Stimulated activated effector memory CD8-positive, alpha-beta T cell treated with anti-CD3 and anti-CD28 coated beads, Interleukin-12 subunit alpha, Interleukin-12 subunit beta, amount 100 ng/mL, for 72 hours (primary cell): ENCODE measurements at places on chromosomes 11 and 22.

- DNase-seq: no peak
Observed at GRCh38 chr11:97751405-97751804, 1269.3 kb upstream of the CNTN5 start.

- DNase-seq: no peak
Observed at GRCh38 chr22:32697331-32697995, 104.0 kb upstream of the TIMP3 start.

GRCh38 chr22:50119768-50120251, 30.0 kb downstream of the MOV10L1 start:
- DNase-seq: no peak

DNA sequence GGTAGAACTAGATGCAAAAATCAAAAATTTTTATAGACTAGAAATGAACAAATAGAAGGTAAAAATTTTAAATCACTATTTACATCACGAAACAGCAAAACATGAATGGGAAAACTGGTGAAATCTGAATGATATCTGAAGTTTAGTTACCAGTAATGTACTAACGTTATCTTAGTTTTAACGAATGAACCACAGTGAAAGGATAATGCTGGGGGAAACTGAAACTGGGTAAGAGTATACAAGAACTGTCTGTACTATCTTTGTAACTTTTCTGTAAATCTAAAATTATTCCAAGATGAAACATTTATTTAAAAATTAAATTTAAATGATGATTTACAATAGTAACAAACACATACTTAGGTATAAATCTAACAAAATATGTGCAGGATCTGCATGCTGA, 7.4 kb downstream of the GDPD4 start:
- DNase-seq: no peak

- DNase-seq: no peak
Observed at GRCh38 chr11:64887234-64887756, 8.9 kb upstream of the EHD1 start.

DNA sequence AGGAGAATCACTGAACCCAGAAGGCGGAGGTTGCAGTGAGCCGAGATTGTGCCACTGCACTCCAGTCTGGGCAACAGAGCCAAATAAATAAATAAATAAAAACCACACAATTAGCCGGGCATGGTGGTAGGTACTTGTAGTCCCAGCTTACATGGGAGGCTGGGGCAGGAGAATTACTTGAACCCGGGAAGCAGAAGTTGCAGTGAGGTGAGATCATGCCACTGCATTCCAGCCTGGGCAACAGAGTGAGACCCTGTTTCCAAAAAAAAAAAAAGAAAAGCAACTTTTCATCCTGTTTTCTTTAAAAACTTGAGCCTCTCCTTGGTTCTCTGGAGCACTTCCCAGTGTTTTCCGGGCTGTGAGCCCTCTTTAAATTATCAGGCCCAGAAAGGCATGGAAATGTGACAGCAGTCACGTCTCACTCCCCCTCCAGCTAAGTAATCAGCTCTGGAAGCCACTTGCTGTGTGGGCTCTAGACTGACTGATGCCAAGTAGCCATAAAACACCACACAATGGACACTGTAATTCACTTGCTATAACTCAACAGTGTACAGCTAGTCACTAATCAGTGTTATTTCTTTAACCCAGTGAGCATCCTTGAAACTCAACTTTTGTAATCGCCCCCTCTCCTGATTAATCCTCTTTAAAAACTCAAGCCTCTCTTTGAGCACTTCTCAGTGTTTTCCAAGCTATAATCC, 13.0 kb upstream of the MCHR1 start:
- no peak for DNase-seq
